ENCODE measurements at places on chromosomes 7 and 10.
A peak's percentile ranks its signal among the peaks of the same experiment; 100 is the strongest.

DNA sequence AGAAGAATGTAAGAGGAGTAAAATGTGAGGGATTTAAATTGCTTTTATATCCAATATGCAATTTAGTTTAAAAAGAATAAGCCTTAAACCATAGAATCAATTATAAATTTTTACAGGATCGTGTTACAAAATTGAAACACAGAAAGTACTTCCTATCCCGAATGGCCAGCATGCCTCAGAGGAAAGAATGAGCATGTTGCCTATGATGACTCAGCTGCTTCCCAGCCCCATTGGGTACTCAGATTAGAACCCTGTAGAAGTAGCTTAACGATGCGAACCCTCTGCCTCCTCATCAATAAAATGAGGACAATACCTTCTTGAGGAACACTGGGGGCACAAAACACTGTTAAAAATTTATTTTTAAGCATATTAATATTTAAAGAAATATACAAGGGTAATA is 113.4 kb upstream of the CDK1 start:
- no peak for DNase-seq

DNA sequence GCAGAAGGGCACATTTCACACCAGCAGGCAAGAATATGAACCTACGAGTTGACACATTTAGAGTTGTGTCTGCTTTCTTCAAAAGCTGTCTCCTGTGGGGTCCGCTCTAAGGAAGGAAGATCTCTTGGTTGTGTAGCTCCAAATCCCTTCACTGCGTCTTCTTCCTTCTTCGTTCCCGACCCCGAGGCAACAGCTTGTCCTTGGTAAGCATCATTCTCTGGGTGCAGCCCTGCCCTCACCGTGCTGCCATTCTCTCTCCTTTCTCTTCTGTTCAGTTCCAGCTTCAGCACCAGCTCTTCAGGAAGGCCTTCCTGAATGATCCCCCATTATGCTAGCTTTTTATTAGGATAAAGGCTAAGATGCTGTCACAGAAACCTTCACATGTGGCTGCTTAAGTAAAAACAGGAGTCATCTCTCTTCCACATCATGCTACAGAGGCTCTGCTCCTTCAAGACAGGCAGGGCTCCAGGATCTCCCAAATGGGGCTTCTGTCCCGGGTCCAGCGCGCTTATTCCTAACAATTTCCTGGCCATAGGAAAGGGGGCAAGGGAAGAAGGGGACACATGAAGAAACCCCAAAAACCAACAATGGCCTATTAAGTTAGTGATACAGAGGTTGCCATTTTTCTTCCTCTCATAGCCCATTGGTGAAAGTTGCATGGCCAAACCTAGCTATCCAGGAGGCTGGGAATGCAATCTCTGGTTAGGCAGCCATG is 52.2 kb upstream of the SHH start:
- DNase-seq, result no peak

- DNase-seq, result no peak
Observed at GRCh38 chr10:88253-88652, 39.2 kb upstream of the TUBB8 start.

DNA sequence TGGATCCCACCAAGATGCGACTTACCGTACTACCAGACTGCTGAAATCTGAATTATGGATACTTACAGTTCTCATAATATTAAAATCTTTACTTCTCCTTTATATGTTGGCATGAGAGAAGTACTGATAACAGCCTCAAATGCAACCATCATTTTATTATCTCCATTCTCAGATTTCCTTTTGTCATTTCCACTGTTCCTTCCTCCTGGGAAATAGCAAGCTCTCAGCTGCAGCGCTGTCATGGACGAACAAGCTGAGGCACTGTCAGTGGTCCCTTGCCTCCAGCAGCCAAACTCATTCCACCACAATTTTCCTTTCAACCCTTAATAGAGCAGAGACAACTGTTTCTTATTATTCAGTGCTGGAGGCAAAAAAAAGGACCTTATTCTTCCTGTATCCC is 478.4 kb downstream of the ARL4A start:
- DNase-seq, result no peak

GRCh38 chr7:84196084-84196503 is 1.5 kb upstream of the SEMA3A start:
- DNase-seq, result no peak

DNA sequence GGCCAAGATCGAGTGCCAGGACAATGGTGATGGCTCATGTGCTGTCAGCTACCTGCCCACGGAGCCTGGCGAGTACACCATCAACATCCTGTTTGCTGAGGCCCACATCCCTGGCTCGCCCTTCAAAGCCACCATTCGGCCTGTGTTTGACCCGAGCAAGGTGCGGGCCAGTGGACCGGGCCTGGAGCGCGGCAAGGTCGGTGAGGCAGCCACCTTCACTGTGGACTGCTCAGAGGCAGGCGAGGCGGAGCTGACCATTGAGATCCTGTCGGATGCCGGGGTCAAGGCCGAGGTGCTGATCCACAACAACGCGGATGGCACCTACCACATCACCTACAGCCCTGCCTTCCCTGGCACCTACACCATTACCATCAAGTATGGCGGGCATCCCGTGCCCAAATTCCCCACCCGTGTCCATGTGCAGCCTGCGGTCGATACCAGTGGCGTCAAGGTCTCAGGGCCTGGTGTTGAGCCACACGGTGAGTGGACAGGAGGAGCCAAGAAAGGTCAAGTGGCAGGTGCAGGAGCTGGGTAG is 14.6 kb downstream of the FLNC start:
- DNase-seq, result no peak

GRCh38 chr10:77185696-77186095 is 451.9 kb downstream of the KCNMA1 start:
- DNase-seq, result no peak

- DNase-seq, result no peak
Observed at GRCh38 chr7:77329466-77330168, 86.5 kb downstream of the GSAP start.

- DNase-seq, result no peak
Observed at GRCh38 chr10:100114976-100115770, 33.5 kb upstream of the CPN1 start.

GRCh38 chr10:103869336-103869735 is 14.0 kb upstream of the SH3PXD2A start:
- no peak for DNase-seq

DNA sequence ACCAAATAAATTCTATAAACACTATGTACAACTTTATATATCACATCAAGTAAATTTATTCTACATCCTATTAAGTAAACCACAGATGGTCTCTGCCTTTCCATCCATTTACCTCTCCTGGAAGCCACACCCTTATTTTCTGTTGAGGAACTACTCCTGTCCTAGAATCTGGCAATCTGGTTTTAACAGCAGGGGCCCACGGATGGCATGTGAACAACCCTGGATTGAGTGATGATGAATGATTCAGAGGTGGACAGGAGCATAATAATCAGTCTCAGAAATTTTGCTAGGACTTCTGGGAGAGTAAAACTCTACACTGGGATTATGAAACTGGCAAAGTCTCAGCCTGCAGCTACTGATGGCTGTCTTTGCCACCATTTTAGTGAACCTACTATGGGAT is 54.1 kb downstream of the CDK6 start:
- no peak for DNase-seq

- DNase-seq, result no peak
Observed at GRCh38 chr10:127715782-127716378, 21.1 kb upstream of the FOXI2 start.

DNA sequence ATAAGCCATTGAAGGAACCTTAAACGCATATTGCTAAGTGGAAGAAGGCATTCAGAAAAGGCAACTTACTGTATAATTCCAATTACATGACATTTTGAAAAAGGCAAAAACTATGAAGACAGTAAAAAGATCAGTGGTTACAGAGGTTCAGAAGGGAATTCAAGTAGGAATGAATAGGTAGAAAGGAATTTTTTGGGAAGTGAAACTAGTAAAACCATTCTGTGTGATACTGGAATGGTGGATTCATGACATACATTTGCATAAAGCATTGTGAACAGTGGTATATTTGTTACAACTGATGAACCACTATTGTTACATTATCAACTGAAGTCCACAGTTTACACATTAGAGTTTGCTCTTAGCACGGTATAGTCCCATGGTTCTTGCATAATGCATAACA is 114.2 kb upstream of the GPR22 start:
- no peak for DNase-seq

DNA sequence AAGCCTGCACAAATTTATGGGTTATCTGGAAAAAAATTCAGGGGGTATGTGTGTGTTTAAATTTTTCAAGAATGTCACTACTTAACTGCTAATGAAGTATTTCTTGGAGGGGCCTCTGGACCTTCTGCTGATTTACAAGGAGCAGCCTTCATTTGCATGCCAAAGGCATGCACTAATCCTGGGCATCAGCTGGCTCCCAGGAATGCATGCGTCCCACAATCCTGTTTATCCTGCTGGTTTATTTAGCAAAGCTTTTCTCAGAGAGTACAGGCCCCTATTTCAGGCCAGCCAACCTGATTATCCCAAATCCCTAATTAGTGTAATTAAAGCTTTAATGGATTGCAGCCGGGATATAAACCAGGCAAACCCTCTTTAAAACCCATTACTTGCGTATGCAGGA is 170.4 kb downstream of the TAX1BP1 start:
- DNase-seq, result no peak

GRCh38 chr10:116183733-116184511 is 89.1 kb downstream of the GFRA1 start:
- no peak for DNase-seq

DNA sequence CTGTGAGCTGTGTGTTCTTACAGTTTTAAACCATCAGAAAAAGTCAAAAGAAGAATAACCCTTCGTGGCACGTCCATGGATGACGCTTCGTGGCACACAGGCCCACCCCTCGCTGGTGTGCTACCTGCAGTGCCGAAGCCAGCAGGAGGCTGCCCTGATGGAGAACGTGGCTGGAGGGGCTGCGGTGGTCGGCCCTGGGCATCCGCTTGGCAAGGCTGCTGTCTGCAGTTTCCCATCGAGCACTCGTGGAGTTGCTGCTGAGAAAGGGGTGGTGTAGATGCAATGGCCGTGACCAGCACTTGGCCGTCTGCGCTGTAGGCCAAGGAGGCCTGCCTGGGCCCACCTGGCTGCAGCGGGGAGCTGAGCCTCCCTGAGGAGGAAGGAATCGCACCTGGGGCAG is 3.2 kb upstream of the ADGRA1 start:
- no peak for DNase-seq

DNA sequence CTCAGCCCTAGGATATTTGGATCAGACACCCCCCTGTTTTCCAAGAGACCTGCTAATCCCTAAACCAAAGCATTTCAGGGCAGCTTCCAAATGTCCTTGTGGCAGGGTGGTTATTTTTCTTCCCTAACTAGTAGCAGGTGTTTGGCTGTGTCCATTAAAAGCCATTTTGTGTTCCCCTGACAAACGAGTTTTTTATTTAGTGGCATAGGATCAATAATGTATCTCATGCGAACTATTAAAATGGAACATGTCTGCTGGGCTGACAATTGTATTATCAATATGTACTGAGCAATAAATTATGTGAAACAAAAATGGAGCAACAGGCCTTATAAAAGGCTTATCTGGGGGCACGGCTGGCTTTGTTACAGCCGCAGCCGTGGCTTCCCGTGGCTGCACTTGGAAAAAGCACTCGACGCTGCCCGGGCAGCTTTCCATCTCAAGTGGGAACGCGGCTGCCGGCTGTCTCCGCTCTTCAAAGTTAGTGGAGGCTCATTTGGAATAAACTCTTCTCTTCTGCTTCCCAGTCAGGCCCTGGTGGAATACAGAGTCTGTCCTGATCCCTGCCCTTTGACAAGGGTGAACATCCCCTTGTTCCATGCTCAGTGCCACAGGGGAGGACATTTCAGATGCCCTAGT is 554.3 kb downstream of the TYW1 start:
- DNase-seq, result no peak

DNA sequence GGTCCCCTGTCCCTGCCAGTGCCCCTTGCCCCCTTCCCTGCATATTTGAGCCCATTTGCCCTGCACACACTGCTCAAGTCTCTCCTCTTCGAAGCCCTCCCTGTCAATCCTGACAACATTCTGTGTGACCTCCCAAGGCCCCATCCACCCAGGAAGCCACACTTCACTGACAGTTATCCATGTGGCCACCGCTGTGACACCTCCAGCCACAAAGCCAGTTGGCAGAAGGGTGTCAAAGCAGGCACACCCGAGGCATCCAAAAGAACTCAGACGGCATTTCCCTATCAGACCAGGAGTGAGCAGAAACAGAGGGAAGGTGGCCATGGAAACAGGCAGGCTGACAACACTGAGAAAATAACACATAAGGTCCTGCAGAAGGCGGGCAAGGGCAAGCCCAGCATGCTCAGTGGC is 4.6 kb downstream of the POLM start:
- no peak for DNase-seq

DNA sequence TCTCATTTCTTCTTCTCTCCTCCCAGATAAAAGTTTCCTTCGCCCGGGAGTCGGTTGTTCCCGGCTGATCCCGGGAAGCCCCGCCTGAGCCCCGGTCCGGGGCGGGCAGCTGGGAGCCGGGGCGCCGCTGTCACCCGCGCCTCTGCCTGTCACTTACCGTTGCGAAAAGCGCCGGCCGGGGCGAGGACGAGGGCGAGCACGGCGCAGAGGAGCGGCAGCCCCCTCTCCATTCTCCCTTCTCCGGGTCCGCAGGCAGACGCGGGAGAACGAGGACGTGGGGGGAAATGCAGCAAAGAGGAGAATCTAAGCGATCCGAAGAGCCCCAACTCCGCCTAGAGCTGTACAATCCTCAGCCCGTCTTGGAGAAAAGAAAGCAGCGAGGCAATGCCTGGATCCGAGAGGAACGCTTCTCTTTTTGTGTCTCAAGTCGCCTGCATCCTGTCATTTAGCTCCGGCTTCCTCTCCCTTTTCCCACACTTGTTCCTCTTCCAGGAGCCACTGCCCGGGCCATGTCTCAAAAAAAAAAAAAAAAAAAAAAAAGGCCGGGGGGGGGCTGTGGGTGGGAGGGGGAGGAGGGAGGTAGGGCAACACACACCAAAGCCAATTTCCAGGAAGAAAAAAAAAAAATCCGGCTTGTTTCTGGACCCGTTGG is at the start of gene NRP1:
Gene NRP1 (minus strand): TSS at position 515 of the 652 bp plus-strand sequence. CDS start 285 bp downstream, at position 230.
- DNase-seq, result peak; percentile 19

- no peak for DNase-seq
Observed at GRCh38 chr10:93061594-93062513, 1.3 kb downstream of the CYP26C1 start.

DNA sequence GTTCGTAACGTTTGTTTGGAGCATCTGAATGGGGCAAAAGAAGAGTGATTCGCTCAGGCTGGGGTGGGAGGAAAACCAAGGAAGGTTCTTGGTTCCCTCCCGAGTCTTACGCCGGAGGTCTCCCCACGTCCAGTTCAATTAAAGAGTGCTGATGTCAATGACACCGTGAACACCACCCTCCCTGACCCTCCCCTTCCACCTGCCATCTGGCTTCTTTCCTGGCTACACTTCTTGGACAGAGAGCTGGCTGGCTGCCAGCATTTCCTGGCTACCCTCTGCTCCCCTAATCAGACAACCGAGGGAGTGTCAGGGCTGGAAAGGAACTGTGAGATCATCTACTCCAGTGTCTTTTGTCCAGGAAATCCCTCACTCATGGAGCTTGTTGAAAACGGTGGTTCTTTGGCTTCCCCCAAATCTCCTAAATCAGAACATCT is 24.1 kb upstream of the FFAR4 start:
- DNase-seq, result no peak

- DNase-seq, result no peak
Observed at GRCh38 chr7:16590424-16590823, 55.1 kb downstream of the ANKMY2 start.
